Omental fat pad (tissue), 4 donors: ENCODE measurements at places on chromosomes 1 and 21. TPM values are rescaled to one million over a fixed set of nuclear protein-coding genes. Genes with fewer than 3 reads are reported as not detected.

Gene STPG1
- 3.0 TPM for total RNA-seq

Gene FLG2
- total RNA-seq: not detected

Gene HES2
- not detected for total RNA-seq

Gene TMEM9
- total RNA-seq: 26.2 TPM

Gene CR2
- not detected for total RNA-seq

Gene FNDC7
- not detected for total RNA-seq

Gene ETV3L
- not detected for total RNA-seq

Gene LCE1F
- not detected for total RNA-seq

Gene TMEM240
- 2.6 TPM for total RNA-seq

Gene MYOCOS
- total RNA-seq: not detected

Gene WNT9A
- total RNA-seq: 10.2 TPM

Gene PRDM16
- 0.82 TPM for total RNA-seq

Gene RHD
- total RNA-seq: not detected

GRCh38 chr1:16615253-16616252 is 2.2 kb upstream of the NBPF1 start:
- peak; percentile 27 for DNase-seq

DNA sequence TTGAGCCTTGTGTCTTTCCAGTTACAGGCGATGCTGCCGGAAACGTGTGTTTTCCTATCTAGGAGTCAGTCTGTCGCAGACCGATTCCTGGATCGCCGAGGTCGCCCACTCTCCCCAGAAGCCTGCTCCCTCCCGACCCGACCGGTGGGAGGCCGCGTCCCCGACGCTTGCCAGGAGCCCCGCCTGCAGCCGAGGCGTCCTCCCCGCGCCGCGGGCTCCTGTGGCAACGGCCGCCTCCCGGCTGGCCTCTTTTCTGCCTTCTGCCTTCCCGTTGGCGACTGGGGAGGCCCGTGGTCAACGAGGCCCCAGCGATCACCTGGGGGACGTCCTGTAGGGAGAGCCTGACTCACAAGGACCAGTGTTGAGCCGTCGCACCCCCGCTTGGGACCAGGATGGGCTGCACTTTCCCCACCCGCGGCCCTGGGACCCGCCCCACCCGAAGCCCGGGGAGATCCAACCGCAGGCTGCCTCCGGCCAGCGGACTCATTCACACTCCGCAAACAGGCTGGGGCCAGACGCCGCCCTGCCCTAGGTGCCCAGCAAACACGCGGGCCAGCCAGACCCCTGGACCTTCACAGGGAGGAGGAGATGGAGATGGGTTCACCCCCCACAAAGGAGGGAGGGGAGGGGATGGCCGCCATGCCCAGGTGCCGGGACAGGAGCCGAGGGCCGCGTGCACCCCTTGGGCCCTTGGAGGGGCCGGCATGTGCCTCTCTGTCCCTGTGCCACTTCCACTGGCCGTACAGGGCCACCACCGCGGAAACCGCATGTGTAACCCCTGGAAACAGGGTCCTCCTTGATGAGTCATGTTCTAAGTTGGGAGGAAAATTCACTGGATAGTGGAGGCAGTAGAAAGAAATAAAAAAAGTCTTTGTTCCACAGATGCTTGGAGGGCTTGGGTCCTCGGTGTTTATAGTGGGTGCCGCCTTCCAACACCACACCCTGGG is 7.2 kb upstream of the COL6A1 start:
- DNase-seq: no peak

GRCh38 chr1:78688697-78689096 is 39.1 kb downstream of the IFI44 start:
- no peak for DNase-seq

GRCh38 chr1:39130325-39130724 is 74.2 kb upstream of the MACF1 start:
- no peak for DNase-seq

DNA sequence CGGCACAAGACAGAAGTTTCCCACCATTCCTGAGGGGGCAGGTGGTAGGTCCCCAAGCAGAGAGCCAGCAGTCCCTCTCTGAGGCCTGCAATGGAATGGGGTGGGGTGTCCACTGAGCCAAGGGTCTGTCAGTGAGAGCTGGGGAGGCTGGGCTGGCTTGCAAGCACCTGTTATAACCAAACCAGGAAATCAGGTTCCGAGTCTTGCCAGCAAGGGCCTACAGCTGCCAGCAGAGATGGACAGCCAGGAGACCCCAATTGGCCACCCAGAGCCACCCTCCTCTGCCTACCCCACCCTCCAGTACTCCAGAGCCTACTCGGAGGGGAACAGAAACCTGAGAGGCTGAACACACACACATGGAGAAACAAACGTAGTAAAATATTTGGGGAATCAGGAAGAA is 32.2 kb downstream of the PSEN2 start:
- no peak for DNase-seq

GRCh38 chr1:90405726-90406125 is 311.4 kb downstream of the BARHL2 start:
- no peak for DNase-seq

- DNase-seq: no peak
Observed at GRCh38 chr1:191831572-191831971, 326.7 kb upstream of the RGS18 start.

- no peak for DNase-seq
Observed at GRCh38 chr1:29365906-29366670, 129.8 kb downstream of the PTPRU start.

DNA sequence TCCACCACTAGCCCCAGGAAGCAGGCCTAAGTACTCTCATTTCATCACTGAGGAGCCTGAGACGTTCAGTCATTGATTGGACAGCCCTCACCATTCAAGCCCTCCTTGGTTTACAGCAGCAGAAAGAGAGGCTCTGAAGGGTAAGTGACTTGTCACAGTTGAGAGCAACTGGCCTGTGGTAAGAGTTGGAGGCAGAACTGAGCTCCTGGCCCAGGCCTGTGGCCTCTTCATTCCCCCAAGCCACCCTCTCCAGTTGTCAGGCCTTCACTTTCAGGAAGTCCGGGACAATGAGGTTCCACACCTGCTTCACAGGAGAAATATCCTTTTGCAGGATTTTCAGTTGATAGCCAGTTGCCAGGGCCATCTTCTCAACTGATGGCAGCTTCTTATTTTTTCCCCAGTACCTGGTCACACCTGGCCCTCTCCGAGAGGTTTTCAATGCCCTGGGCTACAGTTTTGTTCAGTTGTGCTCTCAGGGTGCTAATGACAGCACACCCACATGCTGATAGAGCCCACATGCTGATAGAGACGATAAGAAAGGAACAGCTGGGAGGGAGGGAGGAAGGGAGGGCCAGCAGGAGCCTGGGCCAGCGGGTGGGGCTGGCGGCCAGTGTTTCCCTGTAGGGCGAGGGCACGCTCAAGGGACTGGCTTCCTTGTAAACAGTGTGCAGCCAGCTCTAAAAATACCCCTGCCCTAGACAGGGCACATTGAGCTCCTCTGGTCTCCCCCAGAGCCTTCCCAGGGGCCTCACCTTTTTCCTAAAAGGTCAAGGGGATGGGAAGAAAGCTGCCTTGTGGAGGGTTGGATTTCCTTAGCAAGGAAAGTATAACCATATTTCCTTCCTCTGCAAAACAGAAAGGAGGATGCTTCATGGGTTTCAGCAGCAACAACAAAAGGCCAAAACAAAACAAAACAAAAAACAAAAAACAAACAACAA is 112.7 kb upstream of the JUN start:
- no peak for DNase-seq

- no peak for DNase-seq
Observed at GRCh38 chr1:36115931-36116330, 9.1 kb downstream of the COL8A2 start.

GRCh38 chr1:178220094-178220493 is 126.2 kb downstream of the RASAL2 start:
- no peak for DNase-seq

GRCh38 chr1:116273042-116273783 is 99.8 kb upstream of the ATP1A1 start:
- DNase-seq: no peak

GRCh38 chr1:46461809-46462448 is 27.7 kb upstream of the DMBX1 start:
- DNase-seq: no peak

DNA sequence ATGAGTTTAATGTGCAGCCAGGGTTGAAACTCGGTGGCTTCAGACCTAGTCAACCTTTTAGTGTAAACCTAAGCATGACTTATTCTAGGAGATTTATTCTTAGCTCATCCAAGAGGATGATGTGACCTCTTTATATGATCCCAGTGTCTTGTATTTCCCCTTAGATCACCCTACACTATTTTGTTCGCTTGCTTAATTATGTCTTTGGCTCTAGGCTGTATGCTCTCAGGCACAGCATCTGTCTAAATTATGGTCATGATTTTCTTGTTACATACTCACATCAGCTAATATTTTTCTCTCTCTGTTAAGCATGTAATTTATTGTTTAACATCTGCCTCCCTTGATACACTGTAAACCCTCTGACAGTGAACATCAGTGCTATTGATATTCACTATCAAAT is 19.1 kb downstream of the COL11A1 start:
- no peak for DNase-seq

GRCh38 chr1:213986020-213986924 is 1.5 kb upstream of the PROX1 start:
- no peak for DNase-seq

- DNase-seq: no peak
Observed at GRCh38 chr1:155834296-155834926, 22.6 kb downstream of the GON4L start.

- no peak for DNase-seq
Observed at GRCh38 chr1:205122489-205122882, 708 bp upstream of the RBBP5 start.

DNA sequence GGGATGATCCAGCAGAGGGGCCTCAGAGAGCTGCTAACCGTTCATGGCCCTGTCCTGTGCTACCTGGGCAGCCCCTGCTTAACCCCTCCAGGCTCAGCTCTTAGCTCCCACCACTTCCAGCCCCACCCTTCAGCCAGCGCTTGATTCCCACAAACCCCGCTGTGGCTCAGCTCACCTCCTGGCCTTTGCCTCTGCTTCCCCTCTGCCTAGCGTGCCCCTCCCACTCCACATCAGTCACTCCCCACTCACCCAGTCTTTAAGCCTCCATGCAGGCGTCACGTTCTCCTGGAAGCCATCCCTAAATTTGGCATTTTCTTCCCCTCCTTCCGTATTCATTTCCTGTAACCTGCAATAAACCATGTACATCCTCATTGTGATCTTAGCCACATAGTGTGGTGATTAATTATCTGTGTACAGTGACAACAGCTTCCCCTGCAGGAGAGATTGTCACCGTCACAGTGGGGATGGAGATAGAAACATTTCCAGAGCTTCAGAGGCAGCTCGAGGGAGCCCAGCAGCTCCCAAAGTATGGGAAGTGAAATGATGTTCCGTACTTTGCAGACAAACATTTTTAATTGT is 65.5 kb downstream of the EPHB2 start:
- DNase-seq: no peak

DNA sequence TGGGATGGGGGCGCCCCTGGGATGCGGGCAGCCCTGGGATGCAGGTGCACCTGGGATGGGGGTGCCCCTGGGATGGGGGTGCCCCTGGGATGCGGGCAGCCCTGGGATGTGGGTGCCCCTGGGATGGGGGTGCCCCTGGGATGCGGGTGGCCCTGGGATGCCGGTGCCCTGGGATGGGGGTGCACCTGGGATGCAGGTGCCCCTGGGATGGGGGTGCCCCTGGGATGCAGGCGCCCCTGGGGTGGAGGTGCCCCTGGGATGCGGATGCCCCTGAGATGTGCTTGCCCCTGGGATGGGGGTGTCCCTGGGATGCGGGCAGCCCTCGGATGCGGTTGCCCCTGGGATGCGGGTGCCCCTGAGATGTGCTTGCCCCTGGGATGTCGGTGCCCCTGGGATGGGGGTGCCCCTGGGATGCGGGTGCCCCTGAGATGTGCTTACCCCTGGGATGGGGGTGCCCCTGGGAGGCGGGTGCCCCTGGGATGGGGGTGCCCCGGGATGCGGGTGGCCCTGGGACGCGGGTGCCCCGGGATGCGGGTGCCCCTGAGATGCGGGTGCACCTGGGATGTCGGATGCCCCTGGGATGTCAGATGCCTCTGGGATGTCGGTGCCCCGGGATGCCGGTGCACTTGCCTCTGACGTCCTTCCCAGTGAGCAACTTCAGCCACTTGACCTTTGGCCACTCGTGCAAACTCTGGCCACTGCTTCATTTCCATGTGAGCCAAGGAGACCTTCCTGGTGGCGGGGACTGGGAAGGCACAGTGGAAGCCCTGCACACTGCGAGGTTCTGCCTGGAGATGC is 37.3 kb upstream of the SLC19A1 start:
- peak; percentile 5 for DNase-seq

DNA sequence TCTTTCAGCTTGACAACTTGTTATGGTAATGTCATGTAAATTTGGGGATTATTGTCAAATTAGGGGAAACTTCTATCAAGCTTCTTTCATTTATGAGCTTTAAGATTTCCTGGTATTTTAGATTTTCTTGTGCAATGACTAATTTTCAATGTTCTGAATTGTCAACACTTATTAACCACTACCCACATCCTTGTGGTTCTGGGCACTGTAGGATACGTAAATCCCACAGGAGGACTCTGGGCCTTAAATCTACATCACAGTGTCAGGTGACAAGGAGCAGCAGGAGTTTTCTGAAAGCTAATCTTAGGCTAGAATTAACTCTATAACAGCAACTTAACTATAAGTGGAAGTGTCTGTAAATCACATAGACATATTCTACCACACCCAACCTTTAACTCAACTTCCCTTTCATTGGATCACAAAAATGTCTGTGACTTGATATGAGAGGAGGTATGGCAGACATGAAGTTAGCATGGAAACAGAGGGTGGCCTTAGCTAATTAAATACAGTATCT is 397.7 kb downstream of the HLX start:
- no peak for DNase-seq

DNA sequence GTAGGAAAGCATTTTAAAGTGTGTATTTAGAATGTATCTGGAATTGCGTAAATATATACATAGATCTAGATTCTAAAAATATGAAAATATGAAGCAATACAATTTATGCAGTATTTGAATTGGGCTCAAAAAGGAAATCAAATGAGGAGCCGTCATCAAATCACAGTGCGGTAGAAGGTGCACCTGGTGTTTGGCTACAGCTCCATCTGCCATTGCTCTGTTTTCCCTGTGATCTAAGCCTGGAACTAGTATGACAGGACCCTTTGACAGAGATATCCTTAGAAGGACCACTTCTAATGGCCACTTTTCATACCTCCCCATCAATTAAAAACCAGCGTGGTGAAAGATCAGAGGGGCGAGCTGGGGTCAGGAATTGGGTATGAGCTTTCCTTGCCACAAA is 202.6 kb downstream of the NFIA start:
- no peak for DNase-seq

- no peak for DNase-seq
Observed at GRCh38 chr1:193321242-193321840, 134.9 kb upstream of the B3GALT2 start.

GRCh38 chr1:198529414-198529813 is 11.1 kb downstream of the ATP6V1G3 start:
- DNase-seq: no peak

DNA sequence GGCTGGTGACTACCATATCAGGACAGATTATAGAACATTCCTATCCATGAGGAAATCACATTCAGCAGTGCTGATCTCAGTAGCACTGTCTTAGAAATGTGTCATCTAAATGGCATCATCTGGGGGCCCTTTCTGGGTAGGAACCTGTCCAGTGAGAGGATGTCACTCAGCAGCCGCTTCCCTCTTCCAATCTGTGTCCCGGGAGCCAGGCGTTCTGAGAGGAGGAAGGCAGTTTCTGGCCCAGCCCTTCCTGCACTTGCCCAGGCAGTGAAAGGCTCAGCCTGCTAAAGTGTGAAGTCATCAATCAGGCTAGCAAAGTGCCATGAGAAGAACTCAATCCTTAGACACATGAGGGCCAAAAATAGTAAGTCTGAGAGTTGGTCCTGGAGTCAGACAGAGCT is 25.6 kb downstream of the RAB4A start:
- DNase-seq: no peak
